Naive thymus-derived CD8-positive, alpha-beta T cell (primary cell): ENCODE measurements at places on chromosomes 4 and X. TPM values are rescaled to one million over a fixed set of nuclear protein-coding genes. Genes with fewer than 3 reads are reported as not detected.

DNA sequence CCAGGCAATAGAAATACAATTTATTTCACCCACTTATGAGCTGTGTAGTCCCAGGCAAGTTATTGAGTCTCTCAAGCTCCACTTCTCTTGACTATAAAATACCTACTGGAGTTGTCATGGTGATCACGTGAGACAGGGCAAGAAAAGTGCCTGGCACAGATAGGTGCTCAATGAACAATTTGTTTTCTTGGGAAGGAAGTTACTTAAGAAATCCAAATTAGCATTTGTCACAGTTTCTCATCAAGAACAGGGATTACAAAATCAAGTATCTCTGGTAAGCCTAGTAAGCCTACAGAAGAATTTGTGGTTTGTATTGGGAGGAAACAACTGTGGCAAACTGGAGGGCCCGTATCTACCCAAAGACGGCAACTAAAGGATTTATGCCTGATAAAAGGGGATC, 37.5 kb upstream of the RASGEF1B start:
- no peak overlapping the region for H3K27ac ChIP-seq
- no peaks in the 10 kb centered on the region for H3K27me3 ChIP-seq
- no peaks in the 10 kb centered on the region for H3K36me3 ChIP-seq
- H3K4me1 ChIP-seq: peaks cover 81% of the 10 kb centered on the region

GRCh38 chr4:80094191-80094590, 21.2 kb upstream of the ANTXR2 start:
- H3K27ac ChIP-seq: no peak overlapping the region
- no peaks in the 10 kb centered on the region for H3K36me3 ChIP-seq
- no peak overlapping the region for H3K4me3 ChIP-seq

DNA sequence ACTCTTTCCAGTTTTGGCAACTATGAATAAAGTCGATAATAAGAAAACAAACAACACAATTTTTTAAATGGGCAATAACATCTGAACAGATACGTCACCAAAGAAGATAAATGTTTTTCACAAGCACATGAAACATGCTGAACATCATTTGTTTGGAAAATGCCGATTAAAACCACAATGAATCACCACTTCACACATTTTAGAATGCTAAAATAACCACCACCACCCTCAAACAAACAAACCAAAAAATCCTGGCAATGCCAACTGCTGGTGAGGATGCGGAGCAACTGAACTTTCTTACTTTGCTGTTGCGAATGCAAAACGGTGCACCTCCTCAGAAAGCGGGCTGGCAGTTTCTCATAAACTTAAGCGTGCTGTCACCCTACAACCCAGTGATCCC, 115.9 kb downstream of the NSUN7 start:
- DNase-seq: no peak
- H3K36me3 ChIP-seq: no peaks in the 10 kb centered on the region
- no peak overlapping the region for H3K4me3 ChIP-seq
- no peaks in the 10 kb centered on the region for H3K4me1 ChIP-seq
- H3K27me3 ChIP-seq: peaks cover 5% of the 10 kb centered on the region

DNA sequence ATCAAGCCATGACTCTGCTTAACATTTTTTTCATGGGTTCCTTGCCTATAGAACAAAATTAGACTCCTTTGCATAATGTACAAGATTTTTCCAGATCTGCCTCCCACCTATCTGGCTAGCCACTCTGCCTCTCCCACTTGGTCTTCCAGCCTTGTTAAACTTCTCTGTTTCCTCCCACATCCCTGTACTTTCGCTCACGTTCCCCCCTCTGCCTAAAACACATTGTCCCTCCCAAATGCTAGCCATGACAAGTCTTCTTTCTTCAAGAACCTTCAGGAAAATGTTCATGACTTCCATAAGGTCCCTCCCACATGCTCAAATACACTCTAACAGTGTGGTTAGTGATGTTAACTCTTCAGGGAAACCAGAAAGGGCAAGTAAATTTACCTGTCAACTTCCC, 214.6 kb downstream of the ADGRA3 start:
- DNase-seq: no peak
- H3K27me3 ChIP-seq: peaks cover 3% of the 10 kb centered on the region
- H3K4me3 ChIP-seq: no peak overlapping the region
- H3K4me1 ChIP-seq: no peaks in the 10 kb centered on the region
- H3K36me3 ChIP-seq: peaks cover 3% of the 10 kb centered on the region

DNA sequence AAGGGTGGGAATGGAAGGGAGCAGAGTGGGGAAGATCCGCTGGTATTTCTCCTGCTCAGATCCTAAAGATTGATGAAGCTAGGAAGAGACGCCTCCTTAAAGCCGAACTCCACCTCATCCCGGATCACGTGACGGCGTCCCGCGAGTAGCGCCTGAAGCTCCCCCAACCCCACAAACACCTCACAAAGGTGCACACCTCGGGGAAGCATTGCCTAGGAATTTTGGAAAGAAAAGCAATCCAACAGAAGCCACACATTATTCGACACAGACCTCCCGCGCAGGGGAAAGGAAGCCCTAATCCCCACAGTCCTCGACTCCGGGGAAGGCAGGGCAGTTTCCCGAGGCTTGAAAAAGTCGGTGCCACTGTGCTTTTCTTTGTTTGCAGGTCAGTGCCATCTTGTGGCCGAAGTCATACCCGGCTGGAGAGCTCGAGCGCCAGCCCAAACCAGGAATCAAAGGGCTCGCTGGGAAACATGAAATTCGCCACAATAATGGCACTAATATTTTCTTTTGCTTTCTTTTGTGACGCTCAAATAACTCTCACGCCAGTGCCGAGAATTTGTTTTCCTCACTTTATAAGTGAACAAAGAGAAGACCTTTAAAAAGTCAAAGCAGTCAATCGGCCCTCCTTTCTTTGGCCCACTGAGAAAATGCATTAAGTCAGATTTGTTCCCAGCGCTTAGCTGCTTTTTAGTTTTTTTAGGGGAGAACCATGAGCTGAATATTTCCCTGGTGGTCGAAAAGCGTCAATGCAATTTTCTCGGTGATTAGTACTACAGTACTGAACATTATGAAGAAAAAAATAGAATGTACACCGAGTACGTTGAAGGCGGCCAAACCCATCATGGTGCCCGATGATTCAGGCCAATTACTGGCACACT, at the start of gene NPY1R:
NPY1R (minus strand) TSS at position 71 of the 881 bp plus-strand sequence. CDS start 6,042 bp downstream, outside the sequence.
- H3K4me3 ChIP-seq: peak within 1 kb of the TSS; percentile 52
- peaks cover 20% of the 10 kb centered on the region for H3K4me1 ChIP-seq

- no peak overlapping the region for H3K4me3 ChIP-seq
- DNase-seq: no peak
- no peaks in the 10 kb centered on the region for H3K36me3 ChIP-seq
- H3K27ac ChIP-seq: no peak overlapping the region
- H3K27me3 ChIP-seq: no peaks in the 10 kb centered on the region
- no peaks in the 10 kb centered on the region for H3K4me1 ChIP-seq
These were observed 12.1 kb upstream of the NPFFR2 start for GRCh38 chr4:72019688-72020087.

GRCh38 chr4:87377816-87378215, 13.2 kb downstream of the HSD17B11 start:
- no peaks in the 10 kb centered on the region for H3K36me3 ChIP-seq
- H3K4me1 ChIP-seq: peaks cover 5% of the 10 kb centered on the region
- H3K27ac ChIP-seq: no peak overlapping the region
- no peak for DNase-seq
- H3K4me3 ChIP-seq: no peak overlapping the region

DNA sequence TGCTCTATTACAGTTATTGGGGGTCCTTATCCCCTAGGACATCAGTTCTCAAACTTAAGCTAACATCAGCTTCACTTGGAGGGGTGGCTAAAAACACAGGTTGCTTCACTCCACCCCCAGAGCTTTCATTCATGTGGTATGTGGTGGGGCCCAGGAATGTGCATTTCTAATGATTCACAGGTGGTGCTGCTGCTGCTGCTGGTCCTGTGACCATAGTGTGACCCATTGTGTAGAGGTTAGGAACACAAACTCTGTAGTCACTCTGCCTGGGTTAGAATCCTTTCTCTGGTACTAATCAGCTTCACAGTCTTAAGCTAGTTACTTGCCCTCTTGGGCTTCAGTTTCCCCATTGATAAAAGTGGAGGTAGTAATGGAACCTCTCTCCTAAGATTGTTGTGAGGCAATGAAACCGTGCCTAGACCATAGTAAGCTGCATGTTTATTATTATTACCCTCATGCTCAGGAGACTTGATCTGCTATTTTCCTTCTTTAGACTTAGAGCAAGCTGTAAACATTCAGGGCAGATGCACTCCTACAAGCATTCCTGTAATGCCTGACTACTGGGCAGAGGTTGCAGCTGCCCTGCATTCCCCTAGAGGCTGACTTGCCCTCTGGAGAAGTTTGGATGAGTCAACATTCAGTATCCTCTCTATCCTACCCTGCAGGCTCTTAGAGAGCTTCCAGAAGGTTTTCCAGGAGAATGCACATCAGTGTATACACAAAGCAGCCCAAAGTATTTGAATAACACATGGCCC, 94.1 kb upstream of the ACSL4 start:
- H3K4me3 ChIP-seq: no peak overlapping the region
- DNase-seq: no peak
- H3K27me3 ChIP-seq: no peaks in the 10 kb centered on the region
- H3K4me1 ChIP-seq: no peaks in the 10 kb centered on the region
- no peaks in the 10 kb centered on the region for H3K36me3 ChIP-seq

GRCh38 chr4:109302361-109303139, at the start of gene COL25A1:
TSS of gene COL25A1 (minus strand) at chr4:109302658.
- peaks cover 28% of the 10 kb centered on the region for H3K4me1 ChIP-seq
- H3K27me3 ChIP-seq: peaks cover 51% of the 10 kb centered on the region
- DNase-seq: peak; percentile 35
- peak within 1 kb of the TSS; percentile 57 for H3K27ac ChIP-seq
- H3K36me3 ChIP-seq: no peaks in the 10 kb centered on the region
- H3K4me3 ChIP-seq: peak within 1 kb of the TSS; percentile 85

- no peaks in the 10 kb centered on the region for H3K36me3 ChIP-seq
- DNase-seq: peak; percentile 80
- peaks cover 19% of the 10 kb centered on the region for H3K4me1 ChIP-seq
- peak within 1 kb of the TSS; percentile 93 for H3K4me3 ChIP-seq
- H3K27ac ChIP-seq: peak within 1 kb of the TSS; percentile 96
These were observed at the start of gene MTMR8 for GRCh38 chrX:64394874-64395567. TSS of gene MTMR8 (minus strand) at chrX:64395452. CDS start at chrX:64395363, 89 bp downstream.

- no peak overlapping the region for H3K27ac ChIP-seq
- H3K27me3 ChIP-seq: no peaks in the 10 kb centered on the region
- H3K36me3 ChIP-seq: no peaks in the 10 kb centered on the region
- DNase-seq: no peak
- no peak overlapping the region for H3K4me3 ChIP-seq
These were observed 6.9 kb upstream of the RAP2C start for GRCh38 chrX:132226169-132226568.

GRCh38 chr4:159770401-159770800, 667.5 kb downstream of the RAPGEF2 start:
- no peaks in the 10 kb centered on the region for H3K4me1 ChIP-seq
- no peak overlapping the region for H3K27ac ChIP-seq
- H3K4me3 ChIP-seq: no peak overlapping the region

GRCh38 chr4:112766422-112766821, 129.5 kb downstream of the LARP7 start:
- H3K36me3 ChIP-seq: no peaks in the 10 kb centered on the region
- H3K27me3 ChIP-seq: peaks cover 10% of the 10 kb centered on the region
- H3K4me1 ChIP-seq: no peaks in the 10 kb centered on the region
- H3K27ac ChIP-seq: no peak overlapping the region
- DNase-seq: no peak
- no peak overlapping the region for H3K4me3 ChIP-seq

- H3K27ac ChIP-seq: no peak overlapping the region
- peaks cover 1% of the 10 kb centered on the region for H3K4me1 ChIP-seq
- H3K27me3 ChIP-seq: peaks cover 4% of the 10 kb centered on the region
- H3K4me3 ChIP-seq: no peak overlapping the region
- no peaks in the 10 kb centered on the region for H3K36me3 ChIP-seq
These were observed 69.0 kb downstream of the DCK start for GRCh38 chr4:71062436-71062835.

DNA sequence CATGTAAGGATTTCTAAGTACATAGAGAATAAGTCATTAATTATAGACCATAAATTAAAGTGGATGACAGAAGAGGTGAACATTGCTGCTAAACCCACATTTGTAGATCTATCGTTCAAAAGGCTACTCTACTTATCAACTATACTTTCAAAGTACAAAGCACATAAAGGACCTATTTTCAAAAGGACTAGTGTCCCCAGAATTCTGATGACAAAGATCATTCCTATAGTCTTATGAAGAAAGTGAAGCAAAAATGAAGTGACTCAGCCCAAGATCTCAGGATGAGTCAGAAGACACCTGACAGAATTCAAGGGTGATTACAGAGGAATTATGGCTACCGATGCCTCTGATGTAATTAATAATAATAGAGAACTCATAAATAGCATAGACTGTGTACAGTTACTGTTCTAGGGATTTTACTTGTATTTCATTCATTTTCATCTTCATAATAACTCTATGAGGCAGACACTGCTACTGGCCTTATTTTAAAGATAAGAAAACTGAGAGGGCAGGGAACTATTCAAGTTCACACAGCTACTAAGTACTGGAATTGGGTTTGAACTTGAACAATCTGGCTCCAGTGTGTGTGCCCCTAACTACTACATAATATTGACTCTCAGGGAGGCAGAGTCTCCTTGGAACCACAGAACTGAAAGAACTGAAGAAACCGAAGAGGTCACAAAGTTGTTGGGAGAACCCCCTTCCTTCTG, 17.1 kb downstream of the USP46 start:
- H3K27me3 ChIP-seq: no peaks in the 10 kb centered on the region
- H3K27ac ChIP-seq: no peak overlapping the region
- no peak overlapping the region for H3K4me3 ChIP-seq

DNA sequence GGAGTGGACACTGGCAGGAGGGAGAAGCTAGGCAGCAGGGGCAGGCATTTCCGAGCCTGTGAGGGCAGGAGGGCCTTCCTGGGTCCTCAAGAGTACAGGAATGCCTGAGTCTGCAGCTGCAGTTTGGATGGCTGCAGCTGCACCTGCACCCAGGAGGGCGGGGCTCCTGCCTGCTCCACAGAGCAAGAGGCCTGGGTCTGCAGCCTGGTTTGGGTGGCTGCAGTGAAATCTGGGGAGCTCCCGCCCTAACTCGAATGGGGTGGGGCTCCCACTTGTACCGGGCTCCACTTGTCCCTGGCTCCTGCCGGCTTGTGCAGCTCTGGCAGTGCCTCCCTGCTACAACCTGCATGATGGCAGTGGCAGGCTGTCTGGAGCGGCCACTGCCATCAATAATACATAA, 436.0 kb downstream of the ARHGAP24 start:
- H3K27me3 ChIP-seq: no peaks in the 10 kb centered on the region
- DNase-seq: no peak
- no peaks in the 10 kb centered on the region for H3K4me1 ChIP-seq

GRCh38 chr4:185020293-185020808, 2.1 kb downstream of the HELT start:
- peak overlapping the region; percentile 14 for H3K4me3 ChIP-seq
- peaks cover 80% of the 10 kb centered on the region for H3K27me3 ChIP-seq
- H3K36me3 ChIP-seq: no peaks in the 10 kb centered on the region
- no peak overlapping the region for H3K27ac ChIP-seq

Gene PNMA6A
- 0.75 TPM for total RNA-seq

Gene ARMCX1
- 4.4 TPM for total RNA-seq

Gene RBMXL3
- not detected for total RNA-seq

Gene DMRTC1B
- total RNA-seq: 1.9 TPM

Gene CENPVL2
- not detected for total RNA-seq

Gene PPM1K
- total RNA-seq: 87.6 TPM

Gene CISD2
- 14.0 TPM for total RNA-seq

Gene SFRP2
- not detected for total RNA-seq

Gene IL9R
- 1.4 TPM for total RNA-seq

Gene FAM114A1
- 0.34 TPM for total RNA-seq
